ENCODE measurements at places on chromosomes 6 and 20. TPM values are rescaled to one million over a fixed set of nuclear protein-coding genes. Genes with fewer than 3 reads are reported as not detected.

NHLRC1 gene
- total RNA-seq, result 1.9 TPM

POM121L2 gene
- not detected for total RNA-seq

GJA1 gene
- 109 TPM for total RNA-seq

SCUBE3 gene
- 0.37 TPM for total RNA-seq

PDE7B gene
- 5.7 TPM for total RNA-seq

C20orf173 gene
- not detected for total RNA-seq

HLA-DMA gene
- total RNA-seq, result 68.2 TPM

LTB gene
- total RNA-seq, result 4.9 TPM

C6orf58 gene
- total RNA-seq, result not detected

OR2B6 gene
- total RNA-seq, result not detected

FAM209A gene
- 0.46 TPM for total RNA-seq

WFDC10A gene
- not detected for total RNA-seq

LY6G6F gene
- total RNA-seq, result not detected

RBBP8NL gene
- 6.2 TPM for total RNA-seq

PKHD1 gene
- 17.3 TPM for total RNA-seq

OPRL1 gene
- total RNA-seq, result 1.7 TPM

GGTLC1 gene
- 0.40 TPM for total RNA-seq

TFAP2C gene
- total RNA-seq, result 2.1 TPM

CPXM1 gene
- 6.8 TPM for total RNA-seq

SEC23B gene
- total RNA-seq, result 69.3 TPM

LRRN4 gene
- 0.43 TPM for total RNA-seq

TBX18 gene
- total RNA-seq, result 1.4 TPM

SMPDL3A gene
- 27.9 TPM for total RNA-seq

SOX18 gene
- total RNA-seq, result 30.1 TPM

IRF4 gene
- 2.9 TPM for total RNA-seq

GABRR1 gene
- total RNA-seq, result not detected

PCNA gene
- 43.9 TPM for total RNA-seq

LKAAEAR1 gene
- total RNA-seq, result not detected

KCNQ2 gene
- 0.46 TPM for total RNA-seq

VWA7 gene
- 18.5 TPM for total RNA-seq

SLC2A10 gene
- 21.8 TPM for total RNA-seq

ATAT1 gene
- total RNA-seq, result 23.5 TPM

FITM2 gene
- 10.9 TPM for total RNA-seq

ARMC12 gene
- 1.1 TPM for total RNA-seq

All from mucosa of gallbladder (tissue), 1 donor.